ENCODE measurements at places on chromosomes 3 and 15.
A peak's percentile ranks its signal among the peaks of the same experiment; 100 is the strongest.

GRCh38 chr3:46520531-46520930 is 22.8 kb downstream of the RTP3 start:
- DNase-seq = no peak

DNA sequence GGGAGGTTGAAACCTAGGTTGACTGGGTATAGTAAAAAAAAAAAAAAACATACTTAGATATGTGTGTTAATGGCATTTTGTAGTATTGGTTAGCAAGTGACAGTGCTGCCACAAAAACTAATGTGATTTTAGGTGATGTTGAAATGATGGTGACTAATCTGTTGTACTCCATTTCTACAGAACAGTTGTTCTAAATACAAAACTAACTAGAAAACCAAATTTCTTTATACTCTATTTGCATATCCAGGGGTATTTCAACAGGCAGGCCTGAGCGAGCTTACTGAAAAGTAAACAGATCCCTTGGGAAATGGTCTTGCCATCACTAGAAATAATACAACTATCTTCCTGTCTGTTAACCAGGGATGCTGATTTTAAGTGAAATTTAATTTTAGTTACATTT is 20.5 kb downstream of the TSC22D2 start:
- DNase-seq = no peak

DNA sequence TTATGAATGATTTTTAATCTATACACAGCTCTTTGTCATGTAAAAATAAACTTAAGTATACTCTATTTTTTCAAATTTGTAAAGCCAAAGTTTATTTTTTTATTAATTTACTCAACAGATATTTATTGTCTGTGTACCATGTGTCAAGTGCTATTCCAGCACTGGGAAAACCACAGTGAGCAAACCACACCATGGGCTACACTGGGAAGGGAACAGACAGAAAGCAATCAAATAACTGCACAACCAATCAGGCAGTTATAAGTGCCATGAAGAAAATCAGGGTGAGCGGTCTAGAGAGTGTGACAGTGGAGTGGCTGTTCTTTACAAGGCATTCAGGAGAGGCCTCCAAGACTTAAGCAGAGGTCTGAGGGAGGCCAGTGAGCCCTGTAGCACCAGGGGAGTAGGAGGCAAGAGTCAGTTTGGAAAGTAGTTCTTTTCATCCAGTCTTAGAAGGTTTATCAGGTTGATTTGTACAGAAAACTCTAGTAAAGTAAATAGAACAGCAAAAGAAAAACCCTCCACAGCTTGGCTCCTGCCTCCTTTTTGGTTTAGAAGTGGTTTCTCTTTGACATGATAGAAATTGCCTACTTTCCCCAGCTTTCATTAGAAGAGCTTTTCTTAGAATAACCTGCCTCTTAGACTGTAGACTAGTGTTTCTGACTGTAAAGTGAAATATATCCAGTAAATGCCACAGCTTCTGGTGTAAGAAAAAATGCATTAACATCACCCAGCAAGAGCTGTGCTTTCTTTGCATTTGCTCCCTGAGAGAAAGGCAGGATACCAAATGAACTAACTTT is 13.7 kb downstream of the EIF2AK4 start:
- DNase-seq = no peak

GRCh38 chr3:154240235-154240634 is 84.1 kb downstream of the DHX36 start:
- no peak for DNase-seq

DNA sequence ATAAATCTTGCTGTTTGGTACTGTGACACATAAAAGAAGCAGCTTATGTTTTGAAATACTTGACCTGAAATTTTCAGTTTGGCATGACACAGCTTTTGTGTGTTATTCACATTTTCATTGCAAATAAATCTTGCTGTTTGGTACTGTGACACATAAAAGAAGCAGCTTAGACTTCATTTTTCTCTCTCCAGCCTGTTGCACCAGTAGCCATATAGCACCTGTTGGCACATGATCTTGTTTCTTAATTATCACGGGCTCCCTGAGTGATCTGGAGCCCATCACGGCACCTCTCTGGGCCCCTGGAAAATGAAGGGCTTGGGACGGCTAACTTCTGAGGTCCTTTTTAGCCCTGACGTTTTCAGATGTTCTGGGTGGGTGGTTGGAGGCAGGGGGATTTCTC is 77.4 kb upstream of the SLCO3A1 start:
- DNase-seq = no peak

DNA sequence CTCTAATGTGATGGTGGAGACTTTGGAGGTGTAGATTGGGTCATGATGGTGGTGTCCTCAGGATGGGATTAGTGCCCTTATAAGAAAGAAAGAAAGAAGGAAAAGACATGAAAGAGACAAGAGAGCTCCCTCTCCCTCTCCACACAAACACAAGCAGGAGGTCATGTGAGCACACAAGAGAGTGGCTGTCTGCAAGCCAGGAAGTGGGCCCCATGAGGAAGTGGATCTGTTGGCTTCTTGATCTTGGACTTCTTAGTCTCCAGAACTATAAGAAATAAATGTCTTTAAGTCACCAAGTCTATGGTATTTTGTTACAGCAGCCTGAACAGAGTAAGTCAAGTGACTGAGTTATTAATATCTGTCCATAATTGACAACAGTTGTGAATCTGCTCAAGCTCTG is 17.1 kb downstream of the IQCB1 start:
- no peak for DNase-seq

GRCh38 chr3:57876632-57877031 is 120.5 kb downstream of the SLMAP start:
- no peak for DNase-seq

DNA sequence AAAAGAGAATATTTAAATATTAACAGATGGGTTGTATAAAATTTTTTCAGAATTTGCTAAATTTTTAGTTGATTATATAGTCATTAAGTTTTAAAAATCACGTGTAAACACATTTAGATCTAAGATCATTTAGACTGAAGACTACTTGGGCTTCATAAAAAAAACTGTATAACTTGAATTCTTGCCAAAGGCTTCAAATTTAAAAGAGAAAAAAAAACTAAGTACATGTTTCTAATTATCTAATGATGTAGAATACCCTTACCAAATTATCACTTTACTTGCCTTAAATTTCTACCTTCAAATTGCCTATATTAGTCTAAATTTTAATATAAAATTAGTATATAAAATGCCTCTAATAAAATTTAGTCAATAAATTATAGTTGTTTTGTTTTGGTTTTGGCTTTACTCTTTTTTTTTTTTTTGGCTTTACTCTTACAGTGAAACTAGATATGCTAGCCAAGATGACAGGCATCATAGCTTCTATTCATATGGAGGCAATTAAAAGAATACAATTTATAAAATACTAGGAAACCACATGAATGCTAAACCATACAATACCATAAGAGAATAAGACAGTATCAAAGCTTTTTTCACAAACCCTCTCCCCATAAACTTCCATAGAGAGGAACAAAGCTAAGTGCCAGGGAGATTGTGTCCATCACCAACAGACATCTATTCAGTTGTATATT is 183.1 kb upstream of the KCNMB2 start:
- no peak for DNase-seq

DNA sequence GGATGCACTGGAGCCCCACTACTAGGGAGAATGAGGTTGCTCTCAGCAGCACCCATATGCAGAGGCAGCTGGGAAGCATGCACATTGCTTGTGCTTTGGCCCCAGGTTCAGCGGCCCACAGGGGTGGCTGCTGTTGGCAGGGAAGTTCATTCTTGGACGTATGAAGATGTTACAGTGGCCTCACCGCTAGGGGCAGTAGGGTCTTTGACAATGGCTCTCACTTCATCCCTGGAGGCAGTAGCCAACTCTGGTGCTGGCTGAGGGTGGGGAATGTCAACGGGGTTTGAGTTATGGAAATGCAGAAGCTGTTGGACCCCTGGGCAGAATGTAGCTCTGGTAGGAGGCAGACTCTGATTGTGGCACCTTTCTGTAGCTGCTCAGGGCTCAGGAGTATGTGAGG is 279.9 kb downstream of the SCAPER start:
- no peak for DNase-seq

- DNase-seq = no peak
These were observed 68.9 kb downstream of the CD200R1L start for GRCh38 chr3:112777811-112778210.

- DNase-seq = peak; percentile 87
These were observed 28.2 kb upstream of the USP3 start for GRCh38 chr15:63476229-63476632.

DNA sequence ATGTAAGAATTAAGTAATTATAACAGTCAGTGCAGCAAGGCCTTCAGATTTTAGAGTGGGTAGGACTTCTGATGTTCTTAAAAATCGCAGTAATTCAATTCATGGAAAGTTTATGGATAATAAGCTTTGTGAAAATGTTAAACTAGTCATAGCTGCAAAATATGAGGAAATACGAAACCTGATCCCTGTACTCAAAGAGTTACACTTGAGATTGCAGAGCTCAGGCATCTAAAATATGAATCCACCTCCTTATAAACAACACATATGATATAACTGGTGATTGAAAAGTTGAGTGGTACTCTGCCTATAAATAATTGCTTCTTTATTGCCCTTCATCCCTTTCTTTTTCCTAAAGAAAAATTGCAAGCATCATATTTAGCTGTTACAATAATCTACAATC is 473.3 kb downstream of the OTOL1 start:
- no peak for DNase-seq

GRCh38 chr15:31083370-31083780 is 18.1 kb downstream of the TRPM1 start:
- peak; percentile 65 for DNase-seq

DNA sequence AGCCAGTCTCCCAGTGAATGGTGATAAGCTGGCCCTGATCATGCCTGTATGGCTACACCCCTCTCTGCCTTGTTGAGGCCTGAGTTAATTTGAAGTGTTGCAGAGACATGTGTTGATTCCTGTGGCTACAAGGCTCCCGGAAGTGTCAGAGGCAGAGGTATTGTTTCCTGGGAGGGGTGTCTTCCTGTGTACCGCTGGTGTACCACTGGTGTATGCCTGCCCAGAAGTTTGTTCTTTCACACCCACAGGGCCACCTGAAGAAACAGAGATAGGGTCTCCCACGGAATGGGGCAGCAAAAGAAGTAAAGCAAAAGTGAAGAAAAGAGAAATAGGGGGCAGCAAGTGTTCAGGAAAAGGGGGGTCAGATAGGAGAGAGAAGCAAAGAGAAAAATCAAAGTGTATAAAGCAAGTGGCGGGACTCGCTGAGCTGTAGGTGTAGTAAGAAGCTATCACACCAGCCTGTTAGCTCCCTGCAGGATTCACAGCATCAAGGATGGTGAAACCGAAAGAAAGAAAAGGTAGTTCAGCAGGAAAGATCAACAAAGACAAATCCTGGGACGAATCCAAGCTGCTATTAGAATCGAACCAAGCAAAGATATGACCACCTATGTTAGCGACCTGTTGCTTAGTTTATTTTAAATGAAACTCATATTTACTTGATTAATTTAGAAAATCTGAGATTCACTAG is 36.6 kb upstream of the CD47 start:
- DNase-seq = no peak

DNA sequence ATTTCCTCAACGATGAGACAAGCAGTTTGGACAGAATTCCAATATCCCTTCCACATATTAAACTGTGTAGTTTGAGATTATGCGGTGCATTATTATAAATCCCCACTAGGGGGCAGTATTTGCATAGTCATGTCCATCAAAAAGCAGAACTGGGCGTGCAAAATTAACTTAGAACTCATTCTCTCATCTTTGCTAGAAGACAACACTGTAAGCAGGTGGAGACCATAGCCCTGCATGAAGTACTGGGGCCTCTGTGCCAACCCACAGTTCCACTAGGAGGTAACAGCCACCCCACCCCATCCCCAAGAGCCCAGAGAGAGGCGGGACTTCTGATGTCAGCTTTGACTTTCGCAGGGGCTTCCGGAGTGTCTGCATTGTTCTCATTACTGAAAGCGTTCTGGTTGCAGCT is 106.6 kb upstream of the TMC3 start:
- peak; percentile 14 for DNase-seq

- no peak for DNase-seq
These were observed 5.2 kb upstream of the LRRK1 start for GRCh38 chr15:100913961-100914360.

- no peak for DNase-seq
These were observed 127.2 kb downstream of the ZBTB20 start for GRCh38 chr3:115019900-115020299.

DNA sequence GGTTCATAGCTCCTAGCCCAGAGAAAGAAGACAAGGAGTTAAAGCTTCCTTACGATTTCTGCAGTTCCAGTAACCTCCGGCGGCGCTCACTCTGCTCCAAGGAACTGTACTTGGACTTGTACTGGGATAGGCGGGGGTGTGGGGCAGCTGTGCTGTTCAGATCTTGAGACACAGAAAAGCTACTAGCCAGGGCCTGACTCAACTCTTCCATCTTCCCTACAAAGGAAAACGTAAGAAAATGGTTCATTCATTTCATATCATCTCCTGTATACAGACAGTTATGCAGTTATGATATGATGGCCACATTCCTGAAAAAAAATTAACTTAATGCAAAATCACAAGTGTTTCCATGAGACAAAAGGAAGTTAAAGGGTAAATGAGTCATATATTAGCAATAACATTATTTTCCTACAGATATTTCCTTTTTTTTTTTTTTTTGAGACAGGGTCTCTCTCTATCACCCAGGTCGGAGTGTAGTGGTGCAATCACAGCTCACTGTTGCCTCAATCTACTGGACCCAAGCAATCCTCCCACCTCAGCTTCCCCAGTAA is 4.6 kb downstream of the SNUPN start:
- no peak for DNase-seq

DNA sequence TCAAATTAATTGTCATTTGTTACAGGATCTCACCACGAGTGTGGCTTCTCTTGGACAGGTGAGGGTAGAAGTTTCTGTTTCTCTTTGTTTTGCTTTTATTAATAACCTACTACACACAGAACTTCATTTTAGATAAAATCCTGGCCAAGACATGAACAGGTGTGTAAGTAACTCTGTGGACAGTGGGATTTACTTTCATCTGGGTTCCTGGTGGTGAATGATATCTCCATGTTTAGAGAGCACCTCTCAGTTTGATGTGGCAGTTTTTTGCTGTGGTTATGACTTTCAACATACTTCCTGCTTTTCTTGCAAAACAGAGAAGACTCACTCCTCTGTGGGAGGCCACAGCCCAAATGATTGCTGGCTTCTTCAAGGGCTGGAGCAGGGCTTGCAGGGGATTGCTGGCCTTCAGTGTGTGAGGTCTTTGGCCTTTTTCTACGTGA is 71.1 kb upstream of the XCR1 start:
- no peak for DNase-seq

GRCh38 chr15:65930134-65930533 is 60.8 kb downstream of the RAB11A start:
- no peak for DNase-seq

GRCh38 chr3:127634653-127635052 is 5.7 kb downstream of the PODXL2 start:
- no peak for DNase-seq

- no peak for DNase-seq
These were observed 21.3 kb upstream of the RSL24D1 start for GRCh38 chr15:55218056-55218455.

GRCh38 chr3:53944028-53944427 is 52.4 kb upstream of the SELENOK start:
- DNase-seq = no peak
